A673 (cell line): ENCODE measurements at places on chromosomes 7 and 10.
A peak's percentile ranks its signal among the peaks of the same experiment; 100 is the strongest.

DNA sequence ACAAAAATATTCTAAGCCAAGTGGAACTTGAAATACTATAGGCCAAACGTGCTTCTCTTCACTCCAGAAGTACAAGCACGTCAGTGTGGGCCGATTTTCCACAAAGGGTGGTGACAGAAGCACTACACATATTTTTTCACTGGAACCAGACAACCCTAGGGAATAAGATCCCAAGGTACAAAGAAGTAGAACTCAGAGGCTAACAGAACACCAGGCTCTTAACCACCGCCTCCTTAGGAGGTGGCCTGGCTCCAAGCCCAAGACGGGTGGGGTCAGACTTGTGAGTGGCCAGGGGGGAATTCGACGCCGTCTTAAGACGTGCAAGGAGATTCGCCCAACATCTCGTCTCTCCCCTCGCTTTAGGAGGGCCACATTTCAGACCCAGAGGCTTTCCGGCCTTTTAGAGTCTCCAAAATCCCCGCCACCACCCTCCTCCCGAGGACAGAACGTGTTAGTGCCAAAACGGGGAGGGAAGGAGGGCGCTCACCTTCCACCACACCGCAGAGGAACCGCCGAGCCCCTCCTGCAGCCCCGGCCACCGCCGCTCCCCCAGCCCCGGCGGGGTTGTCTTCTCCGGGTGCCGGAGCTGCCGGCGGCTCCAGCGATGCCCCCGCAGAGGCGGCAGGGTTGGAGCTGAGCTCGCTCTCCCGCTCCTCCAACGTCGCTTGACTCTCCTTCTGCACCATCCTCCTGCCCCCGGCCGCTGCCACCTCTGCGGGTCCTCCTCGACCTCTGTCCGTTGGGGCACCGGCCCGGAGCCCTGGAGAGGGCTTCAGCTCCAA lies 716 bp downstream of the OGA start:
- DNase-seq = peak; percentile 89

DNA sequence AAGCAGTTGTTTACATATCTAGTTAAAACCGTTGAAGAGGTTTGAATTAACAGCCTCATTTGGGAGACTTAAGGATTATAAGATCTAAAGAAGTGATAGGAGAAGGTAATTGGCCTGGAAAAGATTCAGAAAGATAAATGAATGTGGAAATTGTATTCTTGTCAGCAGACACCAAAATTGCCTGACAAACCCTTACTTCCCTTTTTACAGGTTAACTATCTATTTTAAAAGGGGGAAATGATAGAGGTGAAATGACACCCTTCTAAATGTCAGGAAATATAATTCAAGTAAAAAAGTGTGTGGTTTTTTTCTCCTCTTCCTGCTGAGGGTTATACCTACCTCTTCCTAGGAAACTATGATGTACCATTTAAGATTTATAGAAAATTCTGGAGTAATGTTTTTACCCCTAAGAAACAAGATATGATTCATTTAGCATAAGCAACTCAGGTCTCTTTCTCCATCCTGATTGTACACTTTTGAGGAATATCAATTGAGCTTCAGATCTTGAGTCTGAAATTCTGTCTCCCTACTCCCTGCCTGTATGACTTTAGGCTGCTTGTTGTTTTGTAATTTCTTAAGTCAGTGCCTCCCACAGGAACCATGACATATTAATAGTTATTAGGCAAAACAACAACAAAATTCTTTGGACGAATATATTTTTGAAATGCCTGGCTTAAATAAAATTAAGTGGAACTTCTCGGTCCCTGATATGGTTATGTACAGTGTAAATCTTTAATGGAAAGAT lies 250.4 kb downstream of the RNLS start:
- DNase-seq = no peak

DNA sequence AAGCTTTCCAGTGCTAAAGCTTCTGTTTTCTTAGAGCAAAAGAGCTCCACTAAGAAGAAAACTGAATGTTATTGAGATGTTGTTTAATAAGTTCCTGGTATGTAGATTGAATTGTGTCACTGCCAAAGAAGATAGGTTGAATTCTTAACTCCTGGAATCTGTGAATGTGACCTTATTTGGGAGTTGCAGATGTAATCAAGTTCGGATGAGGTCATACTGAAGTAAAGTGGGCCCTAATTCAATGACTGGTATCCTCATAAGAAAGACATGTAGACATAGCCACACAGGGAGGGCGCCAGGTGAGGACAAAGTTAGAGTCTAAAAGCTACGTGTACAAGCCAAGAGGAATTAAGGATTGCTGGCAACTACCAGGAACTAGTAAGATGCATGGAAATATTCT lies 732.1 kb upstream of the C7orf33 start:
- no peak for DNase-seq

DNA sequence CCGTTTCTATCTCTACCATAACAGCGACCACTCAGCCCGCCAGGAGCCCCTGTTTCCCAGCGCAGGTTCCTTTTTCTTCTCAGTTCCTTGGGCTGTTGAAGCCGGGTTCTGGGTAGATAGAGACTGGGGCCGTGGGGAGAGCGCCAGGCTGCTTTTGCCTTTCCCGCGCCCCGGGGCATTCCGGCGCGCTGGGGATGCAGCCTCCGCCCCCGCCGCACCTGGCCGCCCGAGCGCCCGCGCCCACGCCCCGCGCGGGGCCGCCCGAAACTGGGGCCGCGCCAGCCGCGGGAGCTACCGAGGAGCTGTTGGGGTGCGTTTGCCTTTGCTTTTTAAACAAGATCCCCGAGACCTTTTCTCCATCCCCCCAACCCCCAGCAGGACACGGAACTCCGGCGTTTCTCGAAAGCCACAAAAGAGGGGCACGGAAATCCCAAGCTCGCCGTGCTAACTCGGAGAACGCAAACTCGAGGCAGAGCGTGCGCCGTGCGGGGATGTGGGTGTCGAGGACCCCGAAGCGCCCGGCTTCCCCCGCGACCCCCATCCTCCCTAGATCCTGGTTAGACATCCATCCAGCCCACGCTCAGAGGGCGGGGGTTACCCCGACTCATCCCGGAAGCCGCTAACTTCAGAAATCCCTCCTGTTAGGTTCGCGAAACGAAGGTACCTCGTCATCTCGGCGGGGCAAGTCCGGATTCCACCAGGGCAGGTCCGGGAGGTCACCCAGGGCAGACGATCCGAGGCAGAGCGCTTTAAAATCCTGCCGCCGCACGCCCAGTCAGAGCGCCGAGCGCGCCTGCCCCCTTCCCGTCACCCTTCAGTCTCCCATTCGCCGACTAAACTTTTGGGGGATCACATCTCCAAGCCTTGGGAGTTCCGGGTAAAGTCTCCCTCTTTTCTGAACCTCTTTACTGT lies 1.0 kb downstream of the GRM8 start:
- DNase-seq = peak; percentile 0

DNA sequence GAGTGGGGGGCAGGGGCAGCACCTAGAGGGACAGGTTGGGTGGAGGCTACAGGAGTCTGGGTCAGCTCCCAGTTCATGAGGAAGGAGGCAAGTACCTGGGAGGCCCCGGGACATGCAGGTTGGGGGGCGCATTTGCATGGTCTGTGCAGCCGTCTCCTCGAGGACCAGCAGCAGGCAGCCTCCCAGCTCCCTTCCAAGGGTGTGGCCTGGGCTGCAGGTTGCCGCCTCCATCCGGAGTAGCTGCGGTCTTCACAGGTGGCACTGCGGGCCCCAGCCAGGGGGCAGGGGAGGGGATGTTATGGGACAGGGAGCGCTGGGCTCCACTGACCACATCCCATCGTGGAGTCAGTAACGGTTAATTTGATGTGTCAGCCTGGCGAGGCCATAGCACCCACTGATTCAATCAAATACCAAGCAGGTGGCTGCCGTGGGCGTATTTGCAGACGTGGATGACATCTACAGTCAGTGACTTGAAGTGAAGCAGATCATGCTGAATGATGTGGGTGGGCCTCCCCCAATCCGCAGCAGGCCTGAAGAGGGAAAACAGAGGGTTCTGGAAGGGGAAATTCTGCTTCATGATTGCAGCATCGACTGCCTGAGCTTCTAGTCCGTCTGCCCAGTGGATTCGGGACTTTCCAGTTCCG lies 81.6 kb downstream of the PRKAG2 start:
- no peak for DNase-seq
